ENCODE measurements at places on chromosomes 12 and 14. TPM values are rescaled to one million over a fixed set of nuclear protein-coding genes. Genes with fewer than 3 reads are reported as not detected.

DNA sequence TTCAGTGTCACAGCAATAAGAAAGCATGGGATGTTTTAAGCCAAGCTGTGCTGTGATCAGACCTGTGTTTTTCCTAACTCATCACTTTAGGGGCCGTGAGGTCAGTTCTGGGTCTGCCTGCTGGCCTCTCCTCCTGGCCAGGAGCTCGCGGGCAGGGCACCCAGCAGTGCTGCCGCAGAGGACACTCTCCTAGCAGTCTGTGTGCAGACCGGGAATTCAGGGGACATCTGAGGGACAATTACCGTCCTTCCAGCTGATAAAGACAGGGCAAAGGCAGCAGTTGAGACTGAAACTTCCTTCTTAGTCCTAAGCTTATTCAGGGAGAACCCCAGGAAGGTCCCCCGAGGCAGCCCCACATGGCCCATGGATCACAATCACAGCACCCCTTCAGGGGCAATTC, 89.6 kb downstream of the CHGA start:
- DNase-seq, result no peak

DNA sequence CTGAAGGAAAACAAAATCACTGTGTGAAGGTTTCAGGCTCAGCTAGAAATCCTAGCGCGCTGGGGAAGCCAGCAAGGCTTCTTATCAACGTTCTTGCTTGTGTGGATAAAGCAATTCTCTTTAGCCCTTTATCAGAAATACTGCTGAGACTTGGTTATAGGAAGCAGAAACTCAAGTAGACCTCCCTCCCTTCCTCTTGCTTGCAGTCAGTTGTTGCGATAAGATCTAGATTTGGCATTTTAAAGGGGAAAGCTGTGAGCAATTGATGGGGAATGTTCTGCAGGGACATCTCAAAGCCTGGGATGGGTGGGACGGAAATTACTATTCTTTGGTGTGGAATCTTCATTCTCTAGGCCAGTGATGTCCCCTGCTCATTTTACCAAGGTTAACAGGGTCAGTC, 76.4 kb upstream of the ANO4 start:
- no peak for DNase-seq

DNA sequence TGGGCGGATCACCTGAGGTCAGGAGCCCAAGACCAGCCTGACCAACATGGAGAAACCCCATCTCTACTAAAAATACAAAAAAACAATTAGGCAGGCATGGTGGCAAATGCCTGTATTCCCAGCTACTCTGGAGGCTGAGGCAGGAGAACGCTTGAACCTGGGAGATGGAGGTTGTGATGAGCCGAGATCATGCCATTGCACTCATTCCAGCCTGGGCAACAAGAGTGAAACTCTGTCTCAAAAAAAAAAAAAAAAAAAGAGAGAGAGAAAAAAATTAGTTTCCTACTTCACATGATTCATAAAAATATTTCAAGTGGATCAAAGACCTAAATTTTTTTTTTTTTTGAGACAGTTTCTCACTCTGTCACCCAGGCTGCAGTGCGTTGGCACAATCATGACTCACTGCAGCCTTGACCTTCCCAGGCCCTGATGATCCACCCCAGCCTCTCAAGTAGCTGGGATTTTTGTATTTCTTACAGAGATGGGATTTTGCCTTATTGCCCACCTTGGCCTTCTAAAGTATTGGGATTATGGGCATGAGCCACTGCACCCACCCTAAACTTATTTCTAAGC, 24.9 kb downstream of the FCF1 start:
- no peak for DNase-seq

GRCh38 chr14:72142328-72142727, 210.1 kb downstream of the RGS6 start:
- DNase-seq, result no peak

DNA sequence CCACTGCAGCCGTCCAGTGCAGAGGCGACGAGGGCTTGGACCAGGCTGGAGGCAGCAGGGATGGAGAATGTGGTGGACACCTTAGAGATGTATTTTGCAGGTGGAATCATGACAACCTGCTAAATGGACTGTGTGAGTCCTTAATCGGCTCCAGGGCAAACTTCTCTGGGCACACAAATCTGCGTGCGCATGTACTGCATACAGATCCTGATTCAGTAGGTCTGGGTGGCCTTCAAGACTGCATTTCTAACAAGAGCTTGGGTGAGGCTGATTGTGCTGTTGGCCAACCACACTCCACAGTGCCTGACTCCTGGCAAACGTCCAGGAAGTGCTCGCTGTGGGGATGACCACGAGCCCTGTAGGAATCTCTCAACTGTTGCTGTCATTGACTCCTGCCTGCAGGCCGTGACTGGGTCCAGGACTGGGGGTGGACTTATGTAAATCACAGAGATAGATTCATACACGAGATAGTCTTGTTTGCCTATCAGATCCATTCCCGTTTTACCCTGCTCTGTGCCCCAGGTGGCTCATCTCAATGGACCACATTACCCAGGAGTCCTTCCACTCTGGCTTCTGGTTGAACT, 27.2 kb downstream of the JDP2 start:
- DNase-seq, result peak; percentile 87

DNA sequence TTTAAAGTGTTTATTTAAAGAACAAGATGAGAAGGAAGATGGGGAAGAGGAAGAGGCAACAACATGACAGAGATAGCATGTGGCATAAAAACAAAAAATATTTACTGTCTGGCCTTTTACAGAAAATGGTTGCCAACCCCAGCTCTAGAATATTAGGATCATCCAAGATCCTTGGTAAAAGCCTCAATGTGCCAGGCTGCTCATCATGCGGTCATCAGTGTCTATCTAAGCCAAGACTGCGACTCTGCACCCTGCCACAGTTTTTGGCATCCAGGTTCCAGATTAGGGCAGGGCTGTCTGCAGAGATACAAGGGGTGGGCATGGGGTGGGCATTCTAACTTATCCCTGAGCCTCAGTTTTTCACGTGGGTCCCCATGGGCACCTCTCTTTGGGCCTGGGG, 46.9 kb upstream of the CNTN1 start:
- no peak for DNase-seq

GRCh38 chr14:90514015-90514398, 117.2 kb downstream of the CALM1 start:
- no peak for DNase-seq

DNA sequence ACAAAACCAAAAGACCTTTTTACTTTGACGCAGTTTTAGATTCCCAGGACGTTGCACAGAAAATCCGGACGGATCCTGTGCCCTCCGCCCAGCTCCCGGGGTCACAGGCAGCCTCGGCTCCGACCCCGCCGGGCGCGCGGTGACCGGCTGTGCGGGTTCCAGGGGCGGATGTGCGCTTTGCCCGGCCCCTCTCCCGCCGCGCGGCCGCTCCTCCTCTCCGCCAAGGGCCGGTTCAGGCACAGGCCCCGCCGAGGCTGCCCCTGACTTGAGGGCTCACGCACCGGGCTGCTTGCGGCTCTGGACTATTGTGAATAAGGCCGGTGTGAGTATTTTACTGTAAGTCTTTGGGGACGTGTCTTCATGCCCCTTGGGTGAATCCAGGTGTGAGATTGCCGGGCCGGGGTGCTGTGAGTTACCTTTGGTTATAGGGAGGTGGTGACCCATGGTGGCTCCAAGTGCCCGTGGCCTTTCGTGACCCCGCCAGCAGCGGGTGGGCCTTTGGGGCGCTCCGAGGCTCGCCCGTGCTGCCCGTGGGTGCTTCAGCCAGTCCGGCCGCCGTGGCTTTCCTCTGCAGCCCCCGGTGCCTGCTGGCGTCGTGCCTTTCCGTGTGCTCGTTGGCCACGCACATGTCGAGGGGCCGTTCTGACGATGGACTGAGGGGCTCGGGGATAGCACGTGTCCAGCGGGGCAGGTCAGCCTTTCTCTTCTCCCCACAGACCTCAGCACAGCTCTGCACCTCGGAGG, 45.9 kb downstream of the NOC4L start:
- no peak for DNase-seq

GRCh38 chr12:58513852-58514251, 406.5 kb downstream of the LRIG3 start:
- DNase-seq, result no peak

- no peak for DNase-seq
Observed at GRCh38 chr12:49346659-49347310, at the start of gene DNAJC22. TSS of gene DNAJC22 (plus strand) at chr12:49346888. CDS start at chr12:49348873, 1,985 bp downstream.

DNA sequence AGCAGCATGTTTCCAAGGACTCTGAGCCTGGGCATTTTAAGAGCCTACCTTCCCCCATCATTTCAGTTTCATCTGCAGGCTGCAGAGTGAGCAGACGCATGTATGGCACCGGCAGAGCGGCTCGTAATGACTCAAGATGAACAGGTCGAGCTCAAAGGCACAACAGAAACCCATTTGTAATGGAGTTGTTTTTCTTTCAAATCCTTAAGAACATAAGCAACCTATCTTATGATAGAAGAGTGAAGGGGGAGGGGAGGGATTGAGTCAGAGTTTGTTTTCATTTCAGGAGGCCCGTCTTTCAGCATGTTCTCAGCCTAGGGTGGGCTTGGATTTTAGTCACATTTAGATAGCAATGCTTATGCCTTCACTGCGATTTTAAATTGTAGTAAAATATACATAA, 54.9 kb upstream of the CISTR start:
- no peak for DNase-seq

DNA sequence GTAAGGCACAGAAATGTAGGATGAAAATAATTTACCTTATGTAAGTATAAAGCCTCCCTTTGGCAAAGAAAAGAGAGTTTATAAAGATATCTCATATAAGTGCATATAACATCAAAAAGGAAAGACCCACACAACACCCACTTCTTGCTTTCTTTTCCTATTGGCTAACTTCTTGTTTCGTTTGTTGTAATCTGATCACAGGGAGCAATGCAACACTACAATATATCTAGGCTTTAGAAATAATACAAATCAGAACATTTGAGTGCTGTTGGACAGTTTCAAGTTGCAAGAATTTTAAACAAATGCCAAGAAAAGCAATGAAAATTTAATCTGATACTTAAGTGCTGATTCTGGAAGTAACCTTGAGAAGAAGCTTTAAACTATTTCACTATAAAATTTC, 1.3 kb downstream of the FGD6 start:
- no peak for DNase-seq

DNA sequence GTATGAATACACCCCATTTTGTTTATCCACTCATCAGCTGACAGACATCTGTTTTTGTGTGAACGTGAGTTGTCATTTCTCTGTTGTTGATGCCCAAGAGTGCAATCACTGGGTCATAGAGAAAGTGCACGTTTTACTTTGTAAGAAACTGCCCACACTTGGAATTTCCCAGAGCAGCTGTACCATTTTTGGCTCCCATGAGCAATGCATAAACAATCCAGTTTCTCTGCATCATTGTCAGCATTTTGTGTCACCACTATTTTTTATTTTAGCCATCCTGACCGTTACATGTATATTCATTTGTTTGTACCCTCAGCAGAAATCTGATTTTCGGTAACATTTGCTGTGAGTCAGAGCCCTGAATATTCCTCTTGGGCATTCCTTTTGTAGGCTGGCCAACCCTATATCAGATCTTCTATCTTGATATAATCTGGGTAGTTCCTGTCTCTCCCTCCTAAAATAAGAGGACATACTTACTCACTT, 62.7 kb downstream of the RBM19 start:
- DNase-seq, result no peak

DNA sequence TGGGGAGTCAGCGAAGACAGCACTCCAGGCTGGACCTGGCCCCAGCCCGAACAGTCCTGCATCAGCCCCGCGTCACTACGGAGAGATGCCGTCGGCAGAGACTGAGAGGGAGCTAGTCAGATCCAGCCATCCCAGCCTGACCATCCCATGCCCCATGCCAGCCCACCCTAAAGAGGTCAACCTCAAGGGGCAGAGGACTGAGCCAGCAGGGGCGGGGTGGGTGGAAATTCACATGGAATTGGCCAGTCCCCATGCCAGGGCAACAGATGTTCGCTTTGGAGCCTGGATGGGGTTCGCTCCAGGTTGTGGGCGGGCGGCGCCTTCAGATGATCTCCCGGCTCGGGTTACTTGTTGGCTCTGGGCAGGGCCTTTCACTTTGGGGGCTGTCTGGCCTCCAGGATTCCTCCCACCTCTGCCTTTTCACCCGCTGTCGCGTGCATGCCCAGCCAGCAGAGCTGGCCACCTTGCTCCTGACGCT, 154.3 kb downstream of the TSPAN9 start:
- DNase-seq, result no peak

DNA sequence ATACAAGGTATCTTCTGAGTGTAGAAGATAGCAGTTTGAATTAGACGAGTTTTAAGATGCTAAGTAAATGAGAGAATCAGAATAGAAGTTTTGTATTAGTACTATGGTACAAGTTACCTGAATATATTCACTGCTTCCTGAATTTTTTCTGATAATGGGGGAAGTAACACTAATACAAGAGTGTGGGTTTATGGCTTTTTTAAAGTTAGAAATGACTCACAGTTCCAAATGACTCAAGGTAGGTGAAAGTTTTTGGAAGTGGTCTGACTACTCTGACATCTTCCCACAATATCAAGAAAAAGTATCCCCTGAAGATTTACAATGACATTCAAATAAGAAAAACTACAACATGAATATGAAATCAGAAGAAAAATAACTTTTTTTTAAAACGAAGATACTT, 123.7 kb upstream of the GARIN6 start:
- DNase-seq, result no peak

GRCh38 chr12:4648104-4648500, 749 bp downstream of the AKAP3 start:
- no peak for DNase-seq

DNA sequence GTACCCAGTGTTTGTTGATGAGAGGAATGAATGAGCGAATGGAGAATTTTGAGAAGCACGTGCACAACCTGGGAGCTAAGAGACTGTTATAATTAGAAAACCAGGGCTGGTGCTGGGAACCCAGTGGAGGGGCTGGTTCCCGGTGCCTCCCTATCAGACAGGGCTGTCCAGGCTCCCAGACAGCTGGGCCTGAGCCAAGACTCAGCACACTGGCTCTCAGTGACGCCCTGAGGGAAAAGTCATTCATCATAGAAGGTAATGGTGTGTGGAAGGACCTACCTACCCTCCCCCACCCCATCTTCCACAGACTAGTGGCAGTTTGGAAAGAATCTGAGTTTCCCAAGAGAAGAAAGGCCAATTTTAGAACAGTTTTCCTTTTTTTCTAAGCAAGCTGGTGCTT, 34.7 kb downstream of the KCNA5 start:
- DNase-seq, result peak; percentile 72

GRCh38 chr12:63900922-63901793, 56.7 kb downstream of the SRGAP1 start:
- no peak for DNase-seq

GRCh38 chr14:96098309-96098998, 59.3 kb downstream of the C14orf132 start:
- DNase-seq, result no peak

Gene NTS
- total RNA-seq, result not detected

Gene ENDOU
- 0.55 TPM for total RNA-seq

Gene MAP3K9
- 1.6 TPM for total RNA-seq

Gene PRB2
- not detected for total RNA-seq

Gene CEP170B
- total RNA-seq, result 7.9 TPM

Gene ERBB3
- total RNA-seq, result 3.2 TPM

Gene PPP4R4
- 0.22 TPM for total RNA-seq

Gene CD69
- total RNA-seq, result 2.6 TPM

Gene TMPRSS12
- not detected for total RNA-seq

Gene TSPAN9
- total RNA-seq, result 103 TPM

Gene C12orf60
- total RNA-seq, result 1.1 TPM

Gene CLEC2D
- 6.9 TPM for total RNA-seq

Gene FAM181A
- not detected for total RNA-seq

Gene ZNF891
- 1.1 TPM for total RNA-seq
